ENCODE measurements at places on chromosomes 3 and 15. TPM values are rescaled to one million over a fixed set of nuclear protein-coding genes. Genes with fewer than 3 reads are reported as not detected.

Gene SLC33A1
- 39.2 TPM for total RNA-seq

Gene FAM3D
- not detected for total RNA-seq

Gene NAALADL2
- total RNA-seq = 33.3 TPM

Gene ASB14
- 0.11 TPM for total RNA-seq

Gene AMT
- 0.78 TPM for total RNA-seq

Gene EIF4A2
- 595 TPM for total RNA-seq

Gene XYLB
- total RNA-seq = 9.1 TPM

Gene FAM174B
- 9.9 TPM for total RNA-seq

Gene SLC22A13
- 0.86 TPM for total RNA-seq

Gene SMAD3
- total RNA-seq = 114 TPM

Gene ADAMTS9
- 4.6 TPM for total RNA-seq

Gene DPPA2
- not detected for total RNA-seq

Gene SMCO1
- total RNA-seq = not detected

Gene PLA2G4D
- total RNA-seq = not detected

Gene ISLR
- 250 TPM for total RNA-seq

Gene CCDC54
- total RNA-seq = not detected

Gene MCF2L2
- 1.0 TPM for total RNA-seq

Gene P2RY1
- not detected for total RNA-seq

Gene RFT1
- total RNA-seq = 22.4 TPM

Gene FANCD2OS
- not detected for total RNA-seq

Gene PLA2G4F
- not detected for total RNA-seq

Gene CRABP1
- total RNA-seq = not detected

Gene FSIP1
- total RNA-seq = 6.2 TPM

Gene FGD5
- total RNA-seq = 11.7 TPM

Gene GRIP2
- 1.6 TPM for total RNA-seq

Gene SKIC8
- total RNA-seq = 47.2 TPM

Gene SPESP1
- total RNA-seq = 5.4 TPM

All from articular chondrocyte of knee joint (primary cell).